Endothelial cell of umbilical vein (primary cell): ENCODE measurements at places on chromosomes 4 and X. TPM values are rescaled to one million over a fixed set of nuclear protein-coding genes. Genes with fewer than 3 reads are reported as not detected.

Gene STOX2
- 0.02 and 0.24 TPM in 2 replicates for total RNA-seq

Gene PLAC1
- 0.58 and 0.81 TPM in 2 replicates for total RNA-seq

Gene DCK
- total RNA-seq: 18.0 and 19.9 TPM in 2 replicates

Gene GAGE12J
- not detected in 2 replicates for total RNA-seq

Gene TACR3
- not detected in 2 replicates for total RNA-seq

Gene ITGB1BP2
- total RNA-seq: 4.6 and 5.9 TPM in 2 replicates

Gene ZFP92
- 1.2 TPM in 2 replicates for total RNA-seq

Gene TENM3
- 6.2 and 7.8 TPM in 2 replicates for total RNA-seq

Gene PAGE2
- total RNA-seq: not detected in 2 replicates

Gene PNCK
- total RNA-seq: not detected in 2 replicates

Gene F11
- total RNA-seq: not detected in 2 replicates

Gene MTCP1
- total RNA-seq: 15.8 and 15.9 TPM in 2 replicates

Gene FGFBP2
- not detected in 2 replicates for total RNA-seq

Gene CABS1
- not detected in 2 replicates for total RNA-seq

Gene FAM47E
- 0.11 TPM in 1 of 2 replicates, not detected in the other for total RNA-seq

Gene BEND4
- 0.07 and 0.27 TPM in 2 replicates for total RNA-seq

Gene CT47C1
- total RNA-seq: not detected in 2 replicates

Gene IQCM
- not detected in 2 replicates for total RNA-seq

Gene SRP72
- total RNA-seq: 132 and 145 TPM in 2 replicates

Gene ART3
- total RNA-seq: not detected in 2 replicates

Gene TKTL1
- total RNA-seq: not detected in 2 replicates

Gene TMEM129
- total RNA-seq: 23.2 and 24.8 TPM in 2 replicates

Gene GPR82
- total RNA-seq: not detected in 2 replicates

Gene ATOH1
- not detected in 2 replicates for total RNA-seq

Gene TRAM1L1
- 0.88 and 1.1 TPM in 2 replicates for total RNA-seq

Gene TMEM31
- total RNA-seq: not detected in 2 replicates

Gene CTAG1B
- not detected in 2 replicates for total RNA-seq
